ENCODE measurements at places on chromosomes 11 and 22. TPM values are rescaled to one million over a fixed set of nuclear protein-coding genes. Genes with fewer than 3 reads are reported as not detected.

DNA sequence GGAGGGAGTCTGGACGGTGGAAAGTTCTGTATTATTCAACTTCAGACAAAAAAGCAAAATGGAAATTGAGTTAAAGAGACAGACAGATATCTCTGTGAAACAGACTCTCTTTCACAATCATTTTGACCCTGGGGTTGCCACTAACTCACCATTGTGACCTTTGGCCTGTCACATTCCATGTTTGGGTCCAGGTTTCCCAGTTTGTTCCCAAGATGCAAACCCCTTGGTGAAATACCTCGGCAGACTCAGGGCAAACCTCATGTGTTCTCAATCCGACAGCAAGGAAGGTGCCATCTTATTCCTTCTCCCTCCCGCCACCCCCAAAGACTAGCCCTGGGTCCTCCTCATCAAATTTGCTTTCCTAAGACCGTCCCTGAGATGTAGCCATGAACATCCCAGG, 41.8 kb downstream of the GALNT18 start:
- DNase-seq = no peak
- no peak overlapping the region for H3K4me3 ChIP-seq
- no peaks in the 10 kb centered on the region for H3K4me1 ChIP-seq
- no peak overlapping the region for H3K27ac ChIP-seq

DNA sequence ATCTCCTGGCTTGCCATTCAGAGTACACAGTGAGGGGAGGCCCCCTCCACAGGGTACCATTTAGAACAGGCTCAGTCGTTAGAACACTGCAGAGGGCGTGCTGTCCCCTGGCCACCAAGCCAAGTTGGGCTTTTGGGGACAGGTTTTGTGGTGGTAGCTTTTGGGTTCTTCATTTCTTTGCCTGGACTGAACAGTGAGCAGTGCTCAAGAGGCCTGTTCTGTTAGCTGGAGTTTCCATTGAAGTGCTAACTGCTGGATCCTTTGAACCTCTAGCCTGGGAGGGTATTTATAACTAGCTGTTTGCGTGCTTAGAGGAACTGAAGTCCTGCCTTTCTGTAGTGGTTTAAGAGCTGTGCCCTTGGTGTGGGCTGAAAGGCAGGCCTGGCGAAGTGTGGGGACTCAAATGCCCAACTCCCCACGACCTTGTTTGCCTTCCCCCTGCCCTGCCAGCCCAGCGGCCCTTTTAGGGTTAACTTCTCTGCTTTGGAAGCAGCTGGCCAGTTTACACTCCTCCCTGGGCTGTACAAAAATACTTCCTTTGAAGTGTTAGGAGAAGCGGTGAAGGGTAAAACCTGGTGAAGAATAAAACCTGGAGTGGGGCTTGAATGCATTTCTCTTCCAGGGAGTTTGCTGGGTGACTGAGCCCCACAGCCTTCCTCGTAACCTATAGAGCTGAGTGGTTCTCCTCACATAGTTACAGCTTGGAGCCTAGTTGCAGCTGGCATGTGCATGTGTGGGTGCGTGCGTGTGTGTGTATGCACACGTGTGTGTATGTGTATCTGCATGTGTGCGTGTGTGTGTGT, 34.6 kb downstream of the ZNRF3 start:
- no peak overlapping the region for H3K27ac ChIP-seq
- H3K27me3 ChIP-seq = peaks cover 25% of the 10 kb centered on the region
- DNase-seq = no peak
- H3K36me3 ChIP-seq = no peaks in the 10 kb centered on the region

GRCh38 chr11:87440076-87440770, 402.5 kb downstream of the TMEM135 start:
- H3K27me3 ChIP-seq = peaks cover 7% of the 10 kb centered on the region
- no peaks in the 10 kb centered on the region for H3K4me1 ChIP-seq
- no peak overlapping the region for H3K4me3 ChIP-seq
- no peaks in the 10 kb centered on the region for H3K36me3 ChIP-seq

DNA sequence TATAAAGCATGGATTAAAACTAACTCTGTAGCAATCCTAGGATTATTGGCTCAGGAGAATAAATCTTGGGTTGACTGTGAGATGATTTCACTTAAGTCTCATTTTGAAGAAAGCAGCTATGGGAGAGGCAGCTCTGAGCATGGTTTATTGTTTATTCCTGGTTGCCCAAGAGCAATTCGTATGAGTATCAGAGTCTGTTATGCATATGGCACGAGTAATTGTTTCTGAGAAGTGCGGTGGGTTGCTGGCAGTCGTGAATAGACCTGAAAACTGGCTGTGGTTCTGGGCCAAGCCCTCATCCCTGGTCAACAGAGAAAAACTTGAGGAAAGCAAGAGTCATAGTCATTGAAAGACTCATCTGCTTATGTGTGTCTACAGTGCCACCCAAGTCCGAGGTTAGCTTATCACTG, 26.8 kb downstream of the DIXDC1 start:
- H3K4me1 ChIP-seq = peaks cover 8% of the 10 kb centered on the region
- peak; percentile 56 for DNase-seq
- no peak overlapping the region for H3K4me3 ChIP-seq
- H3K36me3 ChIP-seq = peaks cover 16% of the 10 kb centered on the region
- no peak overlapping the region for H3K27ac ChIP-seq

DNA sequence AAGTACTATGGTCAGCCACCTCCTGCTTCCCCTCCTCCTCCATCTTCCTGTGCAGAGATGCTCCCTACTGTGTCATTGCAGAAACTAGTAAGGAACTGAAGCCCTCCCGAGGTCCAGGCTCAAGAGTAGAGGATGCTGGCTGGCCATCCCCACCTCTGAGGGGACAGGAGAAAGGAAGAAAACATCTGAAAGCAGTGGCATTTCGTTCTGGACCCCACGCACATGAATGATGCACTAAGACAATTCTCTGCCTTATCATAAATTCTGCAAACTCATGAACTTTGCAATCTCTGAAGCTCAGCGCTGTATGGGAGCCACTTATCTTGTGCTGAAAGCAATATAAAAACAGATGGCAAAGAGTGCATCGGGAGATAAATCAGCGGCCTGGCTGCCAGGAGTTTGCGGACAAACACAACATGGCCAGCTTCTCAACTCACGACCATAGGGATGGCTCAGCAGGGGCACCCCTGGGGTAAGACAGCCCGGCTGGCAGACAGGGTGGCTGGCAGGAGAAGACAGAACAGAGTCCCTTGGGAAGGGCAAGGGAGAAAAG, 306.4 kb downstream of the NXPE2 start:
- no peak for DNase-seq
- H3K4me3 ChIP-seq = no peak overlapping the region

RFPL1 gene
- not detected for total RNA-seq

SYT7 gene
- not detected for total RNA-seq

SCUBE2 gene
- not detected for total RNA-seq

KCNK4 gene
- total RNA-seq = not detected

All from activated CD4-positive, alpha-beta memory T cell treated with anti-CD3 and anti-CD28 coated beads for 36 hours (primary cell).